K562 (cell line): ENCODE measurements at places on chromosomes 16 and 17.

- H3K36me3 ChIP-seq, result no peaks in the 10 kb centered on the region
- no peak overlapping the region for H3K27ac ChIP-seq
- H3K4me3 ChIP-seq, result no peak overlapping the region
- H3K27me3 ChIP-seq, result peaks cover 70% of the 10 kb centered on the region
Observed at GRCh38 chr17:57918017-57918895, 37.0 kb downstream of the CUEDC1 start.

- no peak for DNase-seq
- no peak overlapping the region for H3K27ac ChIP-seq
- H3K36me3 ChIP-seq, result no peaks in the 10 kb centered on the region
- H3K27me3 ChIP-seq, result peaks cover 6% of the 10 kb centered on the region; the same call in 2 of the 3 replicates
- H3K4me1 ChIP-seq, result no peaks in the 10 kb centered on the region
- no peak overlapping the region for H3K4me3 ChIP-seq
Observed at GRCh38 chr17:40605306-40605705, 40.0 kb upstream of the CCR7 start.

GRCh38 chr16:85663891-85664321, 24.8 kb downstream of the GINS2 start:
- H3K27ac ChIP-seq, result no peak overlapping the region
- H3K4me3 ChIP-seq, result no peak overlapping the region
- H3K4me1 ChIP-seq, result no peaks in the 10 kb centered on the region
- peaks cover 99% of the 10 kb centered on the region for H3K36me3 ChIP-seq
- DNase-seq, result no peak

GRCh38 chr17:75514919-75515495, 330 bp downstream of the CASKIN2 start:
- peak overlapping the region; percentile 91 for H3K4me3 ChIP-seq
- H3K27me3 ChIP-seq, result no peaks in the 10 kb centered on the region
- no peak for DNase-seq
- H3K36me3 ChIP-seq, result peaks cover 30% of the 10 kb centered on the region; the same call in 2 of the 3 replicates
- H3K4me1 ChIP-seq, result peaks cover 66% of the 10 kb centered on the region

DNA sequence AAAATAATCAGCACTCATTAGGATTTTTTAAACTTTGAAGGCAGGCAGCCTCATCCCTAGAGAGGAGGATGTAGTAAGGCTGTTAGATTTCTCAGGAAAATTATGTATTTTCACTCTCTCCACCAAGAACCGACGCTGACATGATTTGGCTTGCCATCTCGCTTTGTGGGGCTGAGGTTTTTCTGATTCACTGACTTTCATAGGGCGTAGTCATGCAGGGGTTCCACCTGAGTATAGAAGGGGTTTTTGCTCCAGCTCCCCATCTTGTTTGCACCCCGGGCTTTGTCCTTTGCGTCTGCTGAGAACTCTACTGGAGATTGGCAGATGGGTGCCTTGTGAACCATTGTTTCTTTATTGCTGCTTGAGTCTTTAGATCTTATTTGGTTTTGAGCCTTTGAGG, 20.2 kb downstream of the TOM1L1 start:
- no peaks in the 10 kb centered on the region for H3K4me1 ChIP-seq
- DNase-seq, result no peak
- H3K27me3 ChIP-seq, result no peaks in the 10 kb centered on the region
